ENCODE measurements at places on chromosomes 5 and 9.

DNA sequence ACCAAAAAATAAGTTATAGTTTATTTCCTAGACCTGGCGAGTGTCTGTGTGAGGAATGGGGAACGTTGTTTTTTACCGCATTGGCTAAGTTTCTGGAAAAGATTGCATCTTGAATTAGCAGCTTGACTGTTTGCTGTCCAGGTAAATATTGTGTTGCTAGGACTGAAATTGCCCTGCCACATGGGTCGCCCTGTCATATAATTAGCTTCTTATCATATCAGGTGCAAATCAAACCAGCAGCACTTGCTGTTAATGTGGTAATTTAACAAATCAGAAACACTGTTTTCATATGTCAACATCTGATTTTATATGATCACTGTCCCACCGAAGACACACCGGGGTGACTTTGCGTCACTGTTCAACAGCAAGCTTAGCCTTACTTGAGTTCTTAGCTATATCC lies 63.7 kb upstream of the ZNF622 start:
- no peak for DNase-seq

DNA sequence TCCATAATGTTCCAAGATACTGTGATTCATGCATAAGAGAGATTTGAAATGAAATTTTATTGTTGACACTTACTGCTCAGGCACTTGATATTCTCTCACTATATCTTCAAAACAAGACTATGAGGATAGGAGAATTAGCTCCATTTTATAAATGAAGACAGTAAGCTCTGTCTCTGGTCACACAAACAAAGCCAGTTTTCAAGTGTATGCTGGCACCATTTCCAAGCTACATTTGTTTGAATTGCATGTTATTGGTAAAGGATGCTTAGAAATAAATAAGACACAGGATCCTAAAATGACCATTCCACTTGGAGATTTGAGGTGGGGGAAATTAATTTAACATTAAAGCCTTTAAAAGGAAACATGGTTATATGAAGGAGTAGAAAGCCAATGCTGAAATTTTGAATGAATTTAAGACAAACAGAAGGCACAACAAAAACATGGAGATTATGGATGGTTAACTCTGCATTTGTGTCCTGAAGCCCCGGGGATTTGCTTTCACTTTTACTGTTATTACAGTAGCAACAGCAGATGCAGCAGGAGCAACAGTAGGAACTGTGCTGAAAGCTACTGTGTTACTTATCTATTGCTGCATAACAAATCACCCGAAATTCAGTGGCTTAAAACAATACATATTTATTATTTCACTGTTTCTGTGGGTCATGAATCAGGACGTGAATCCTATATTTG lies 79.7 kb upstream of the ASTN2 start:
- DNase-seq: no peak

- no peak for DNase-seq
These were observed 211.9 kb downstream of the ACTL7B start for GRCh38 chr9:108643731-108644510.

- DNase-seq: peak; percentile 65
These were observed 237.3 kb downstream of the CDH10 start for GRCh38 chr5:24407466-24407865.

- no peak for DNase-seq
These were observed 229.1 kb downstream of the ESM1 start for GRCh38 chr5:54756301-54756700.

DNA sequence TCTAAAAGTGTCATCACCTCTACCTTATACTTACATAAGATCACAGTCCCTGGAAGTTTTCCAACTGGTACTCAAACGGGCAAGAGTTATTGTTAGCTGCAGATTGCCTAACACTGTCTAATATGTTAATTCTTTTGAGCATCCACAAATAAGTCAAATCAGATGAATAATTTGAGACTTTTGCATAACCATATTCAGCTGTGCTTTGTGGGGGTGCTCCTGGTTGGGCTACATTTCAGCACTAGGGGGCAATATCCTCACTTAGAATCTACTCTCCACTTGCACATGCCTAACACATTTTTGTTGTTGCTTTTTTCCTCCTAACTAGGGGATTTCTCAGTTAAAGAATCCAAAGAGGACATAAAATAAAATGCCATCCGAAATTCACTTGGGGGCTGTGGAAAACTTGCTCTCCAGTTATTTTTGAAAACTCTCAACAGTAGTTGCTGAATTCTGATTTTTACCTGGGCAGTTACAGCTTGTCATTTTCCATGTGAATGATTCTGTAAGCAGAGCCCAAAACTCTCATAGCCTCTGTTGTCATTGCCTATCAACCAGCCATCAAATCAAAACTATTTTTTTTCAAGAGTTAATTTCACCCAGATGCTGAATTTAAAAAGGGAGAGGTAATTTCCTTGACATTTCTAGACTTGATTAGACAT lies 71.5 kb downstream of the TRIM36 start:
- peak; percentile 65 for DNase-seq

DNA sequence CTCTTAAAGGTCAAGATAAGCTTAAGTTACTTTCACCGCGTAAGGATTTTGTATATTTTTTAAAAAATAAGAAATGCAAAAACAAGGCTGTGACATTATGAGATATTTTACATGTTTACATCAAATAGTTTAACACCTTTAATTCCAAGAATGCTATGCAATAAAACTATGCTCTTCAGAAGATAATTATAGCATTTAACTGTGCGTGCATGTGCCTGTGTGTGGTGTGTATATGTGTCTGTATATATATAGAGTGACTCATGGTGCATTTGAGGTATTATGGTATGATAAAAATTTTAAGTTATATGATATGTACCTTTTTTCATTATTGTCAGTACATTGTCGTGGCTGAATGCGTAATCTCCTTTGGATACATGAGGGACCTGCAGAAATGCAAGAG lies 539.3 kb downstream of the PDE4D start:
- no peak for DNase-seq

All from NCI-H446 (cell line).